ENCODE measurements at places on chromosomes 13 and 19. TPM values are rescaled to one million over a fixed set of nuclear protein-coding genes. Genes with fewer than 3 reads are reported as not detected.

DNA sequence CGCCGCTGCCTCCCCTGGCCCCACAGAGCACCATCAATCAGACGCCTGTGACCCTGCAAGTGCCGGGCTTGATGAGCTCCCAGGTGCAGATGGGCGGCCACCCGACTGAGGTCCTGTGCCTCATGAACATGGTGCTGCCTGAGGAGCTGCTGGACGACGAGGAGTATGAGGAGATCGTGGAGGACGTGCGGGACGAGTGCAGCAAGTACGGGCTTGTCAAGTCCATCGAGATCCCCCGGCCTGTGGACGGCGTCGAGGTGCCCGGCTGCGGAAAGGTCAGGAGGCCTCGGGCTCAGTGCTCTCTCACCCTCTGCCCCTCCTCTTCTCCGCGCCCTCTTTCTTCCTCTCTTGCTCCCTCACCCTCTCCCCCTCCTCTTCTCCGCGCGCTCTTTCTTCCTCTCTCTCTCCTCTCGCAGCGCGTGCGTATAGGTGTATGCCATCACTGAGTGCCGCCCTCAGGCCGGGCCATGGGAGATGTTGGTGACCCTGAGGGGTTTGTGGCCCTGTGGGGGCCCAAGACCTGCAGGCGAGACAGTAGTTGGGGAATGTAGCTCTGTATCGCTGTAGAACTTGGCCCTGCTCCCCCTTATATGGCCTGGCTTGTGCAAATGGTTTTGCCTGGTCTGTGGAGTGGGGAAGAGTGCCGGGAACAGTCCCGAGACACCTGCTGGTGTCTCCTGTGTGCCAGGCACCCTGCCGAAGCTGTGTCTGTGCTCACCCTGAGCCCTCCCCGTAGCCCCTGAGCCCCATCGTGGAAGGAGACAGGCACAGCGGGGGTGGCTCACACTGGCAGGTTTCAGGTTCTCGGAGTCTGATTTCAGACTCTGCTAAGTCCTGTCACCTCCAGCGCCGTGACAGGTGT, 5.4 kb upstream of the EPN1 start:
- DNase-seq, result no peak

GRCh38 chr19:48881741-48882657, 9.8 kb downstream of the PPP1R15A start:
- no peak for DNase-seq

DNA sequence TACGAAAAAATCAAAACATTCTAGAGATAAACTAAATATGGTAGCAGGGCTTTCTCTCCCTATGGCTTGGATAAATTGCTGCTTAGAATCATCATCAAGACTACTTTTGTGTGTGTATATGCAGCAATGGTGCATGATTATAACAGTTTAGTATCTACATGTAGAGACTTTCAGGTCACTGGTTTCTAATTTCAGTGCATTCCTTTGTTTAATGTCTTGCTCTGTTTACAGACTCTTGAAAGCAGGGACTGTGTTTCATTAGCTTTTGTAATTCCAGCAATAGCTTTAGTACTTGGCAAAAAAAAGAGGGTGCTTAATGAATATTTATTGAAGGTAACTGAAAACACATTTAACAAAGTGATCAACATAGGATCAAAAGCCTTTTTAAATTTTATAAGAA, 420.7 kb downstream of the PCDH9 start:
- no peak for DNase-seq

GRCh38 chr19:55319785-55320184, 5.4 kb downstream of the TMEM150B start:
- DNase-seq, result no peak

GRCh38 chr19:48319647-48320541, 5.5 kb upstream of the EMP3 start:
- no peak for DNase-seq

DNA sequence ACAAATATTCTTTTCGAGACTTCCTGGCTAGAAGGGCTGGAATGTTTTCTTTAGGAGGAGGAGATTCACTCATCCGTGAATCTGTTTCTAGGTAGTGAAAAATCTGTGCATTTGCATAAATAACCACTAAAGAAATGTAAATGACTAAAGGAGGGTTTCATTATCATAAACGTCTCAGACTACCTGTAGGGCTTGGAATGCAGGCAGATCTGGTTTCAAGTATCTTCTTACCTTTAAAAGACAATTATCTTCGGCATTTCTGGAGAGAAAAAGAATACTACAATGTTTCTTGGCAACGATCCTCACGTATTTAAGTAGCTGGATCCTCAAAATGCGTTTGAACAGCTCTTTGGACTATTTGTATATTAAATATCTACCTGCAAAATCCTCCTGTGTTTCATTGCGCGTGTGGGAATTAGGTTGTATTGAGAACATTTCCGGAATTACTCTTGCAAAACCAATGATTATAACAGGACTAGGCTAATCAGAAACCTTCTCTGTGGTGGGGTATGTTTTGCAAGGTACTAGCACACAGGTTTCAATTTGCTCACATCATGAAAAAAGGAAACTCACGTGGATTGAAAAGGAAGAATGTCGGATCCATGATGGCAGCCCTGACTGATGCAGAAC, 291.1 kb upstream of the ARGLU1 start:
- no peak for DNase-seq

- DNase-seq, result no peak
Observed at GRCh38 chr13:91470084-91470621, 71.7 kb downstream of the GPC5 start.

DNA sequence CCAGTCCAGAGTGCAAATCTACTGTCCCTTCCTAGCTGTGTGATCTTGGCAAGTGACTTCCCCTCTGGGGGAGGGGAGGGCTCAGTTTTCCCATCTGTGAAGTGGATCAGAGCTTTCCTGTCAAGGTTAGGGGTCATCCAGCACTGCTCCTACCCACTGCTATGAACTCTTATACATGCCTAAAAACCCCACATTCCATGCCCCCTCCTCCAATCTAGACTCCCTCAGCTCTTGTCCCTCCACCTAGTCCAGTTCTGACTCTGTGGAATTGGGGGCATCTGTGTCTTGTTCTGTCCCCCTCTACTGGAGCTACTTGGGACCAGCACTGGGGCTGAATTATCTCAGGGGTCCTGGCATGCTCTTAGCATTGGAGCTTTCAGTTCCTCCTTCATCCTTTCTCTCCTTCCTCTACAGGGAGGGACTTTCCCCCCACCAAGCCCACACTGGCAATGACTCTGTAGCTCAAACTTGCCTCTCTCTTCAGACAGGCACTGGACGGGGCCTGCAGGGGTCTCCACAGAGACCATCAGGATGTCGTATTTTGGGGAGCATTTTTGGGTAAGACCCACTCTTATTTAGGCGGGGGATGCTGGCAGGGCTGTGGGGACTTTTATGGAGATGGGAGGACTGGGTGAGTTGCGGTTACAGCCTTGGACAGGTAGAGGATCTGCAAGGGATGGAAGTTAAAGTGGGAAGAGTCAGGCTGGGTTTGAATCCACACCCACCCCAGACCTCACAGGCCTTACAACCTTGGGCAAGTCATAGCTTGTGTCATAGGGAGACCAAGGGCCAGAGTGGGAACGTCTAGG, 3.6 kb downstream of the FCHO1 start:
- DNase-seq, result peak; percentile 87

- no peak for DNase-seq
Observed at GRCh38 chr19:34254046-34254697, at the start of gene GARRE1. GARRE1 (plus strand) TSS chr19:34254554; CDS start chr19:34300474, 45,920 bp downstream.

GRCh38 chr13:60788156-60788829, 391.3 kb downstream of the TDRD3 start:
- no peak for DNase-seq

DNA sequence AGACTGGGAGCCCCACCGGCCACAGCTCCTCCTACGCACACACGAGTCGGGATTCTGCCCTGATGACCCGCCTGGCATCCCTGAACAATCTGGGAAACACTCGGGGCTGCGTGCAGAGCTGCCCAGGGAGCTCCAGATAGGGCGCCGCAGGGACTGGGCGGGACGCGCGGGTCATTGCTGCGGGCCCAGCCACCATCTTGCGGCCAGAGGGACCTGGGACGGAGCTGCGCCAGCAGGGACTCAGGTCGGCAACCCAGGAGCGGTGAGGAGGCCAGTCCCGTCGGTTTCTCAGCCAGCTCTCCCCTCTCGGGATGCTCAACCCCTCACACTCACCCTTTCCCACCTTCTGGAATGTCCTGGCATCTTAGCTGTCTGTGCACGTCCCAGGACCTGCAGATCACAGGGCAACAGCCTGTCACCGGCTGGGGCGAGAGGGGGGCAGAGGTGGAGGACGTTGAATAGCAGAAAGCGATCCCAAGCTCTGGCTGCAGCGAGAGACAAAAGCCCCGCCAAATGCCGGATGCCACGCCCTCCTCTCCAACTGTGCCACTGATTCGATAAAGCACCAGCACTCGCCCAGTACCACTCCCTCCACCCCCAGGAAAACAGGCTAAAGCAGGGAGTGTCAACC, 20.4 kb upstream of the ZNF91 start:
- no peak for DNase-seq

DNA sequence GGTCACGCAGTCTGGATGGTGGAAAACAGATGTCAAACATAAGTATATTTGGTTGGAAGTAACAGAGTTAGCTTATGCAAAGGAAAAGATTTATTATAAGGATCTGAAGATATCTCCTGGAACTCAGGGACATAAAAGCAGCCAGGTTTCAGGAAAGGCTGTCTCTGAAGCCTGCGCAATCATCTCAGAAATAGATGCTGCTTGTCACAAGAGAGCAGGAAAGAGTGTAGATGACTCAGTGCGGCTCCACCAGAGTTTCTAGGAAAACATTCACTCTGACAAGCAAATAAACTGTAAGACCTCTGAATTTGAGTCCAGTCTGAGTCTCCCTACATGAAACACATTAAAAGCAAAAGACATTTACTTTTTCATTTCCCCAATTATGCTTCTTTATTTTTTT, 220.4 kb upstream of the HTR2A start:
- DNase-seq, result no peak

- no peak for DNase-seq
Observed at GRCh38 chr13:113489171-113489548, 1.4 kb downstream of the DCUN1D2 start.

DNA sequence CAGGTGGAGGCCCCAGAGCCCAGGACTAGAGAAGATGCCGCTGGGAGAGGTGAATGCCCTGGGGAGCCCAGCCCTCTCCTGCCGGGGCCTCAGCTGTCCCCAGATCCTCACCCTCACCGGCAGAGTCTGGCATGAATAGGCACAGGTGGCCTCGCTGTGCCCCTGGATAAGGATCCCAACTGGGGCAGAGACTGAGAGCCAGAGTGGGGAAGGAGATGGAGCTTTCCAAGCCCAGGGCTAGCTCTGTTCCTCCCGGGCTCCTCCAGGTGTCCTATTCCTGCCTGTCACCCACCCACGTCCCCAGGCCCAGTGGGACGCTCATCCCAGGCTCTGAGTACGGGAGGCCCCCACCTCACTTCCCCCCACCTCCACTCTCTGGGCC, 16.5 kb downstream of the PRR36 start:
- DNase-seq, result no peak

GRCh38 chr13:30113983-30114570, 193.3 kb downstream of the KATNAL1 start:
- no peak for DNase-seq

DNA sequence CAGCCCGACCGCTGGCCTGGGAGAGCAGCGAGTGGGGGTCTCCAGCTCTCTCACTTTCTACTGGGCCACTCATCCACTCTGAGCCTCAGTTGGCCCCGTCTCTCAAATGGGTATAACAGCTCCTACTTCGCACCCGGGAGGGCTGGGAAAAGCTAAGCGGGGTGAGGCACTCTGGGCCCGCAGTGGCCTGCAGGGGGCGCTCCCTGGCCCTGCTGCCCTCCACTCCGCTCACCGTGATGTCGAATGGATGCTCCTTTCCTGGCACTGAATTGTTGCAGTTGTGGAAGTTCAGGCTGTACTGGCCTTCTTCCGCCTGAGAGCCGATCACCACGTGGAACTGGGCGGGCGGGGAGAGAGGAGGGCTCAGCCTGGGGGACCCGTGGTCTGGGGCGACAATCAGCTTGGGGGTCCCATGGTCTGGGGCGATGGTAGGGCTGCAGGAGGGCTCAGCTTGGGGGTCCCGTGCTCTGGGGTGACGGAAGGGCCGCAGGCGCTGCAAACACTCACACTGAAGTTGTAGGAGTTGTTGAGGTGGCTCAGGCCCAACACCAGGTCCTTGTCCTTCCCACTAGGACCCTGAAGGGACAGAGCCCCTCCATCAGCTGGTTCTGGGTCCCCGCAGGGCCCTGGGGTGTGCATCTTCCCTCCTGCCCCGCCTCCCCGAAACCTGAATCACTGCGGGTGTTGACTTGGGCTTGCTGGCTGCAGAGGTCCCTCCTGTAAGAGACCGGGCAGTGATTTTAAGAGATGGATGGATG, 3.9 kb downstream of the GPR108 start:
- DNase-seq, result no peak

DNA sequence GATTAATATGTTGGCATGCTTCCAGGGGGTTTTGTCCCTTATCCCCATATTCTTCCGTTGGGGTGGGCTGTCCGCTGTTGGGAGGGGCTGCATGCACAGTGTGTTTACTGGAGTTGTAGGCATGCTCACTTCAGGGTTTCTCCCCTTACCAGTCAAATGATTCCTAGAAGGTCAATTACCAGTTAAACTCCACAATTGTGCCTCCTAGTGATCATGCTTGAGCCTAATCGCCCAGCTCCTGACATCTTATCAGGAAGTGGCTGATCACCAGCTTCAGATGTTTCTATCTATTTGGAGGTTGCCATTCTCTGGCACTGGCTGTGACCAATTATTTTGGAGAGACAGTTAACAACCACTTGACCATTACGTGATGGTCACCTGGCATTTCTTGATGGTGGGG, 1090.0 kb downstream of the SLITRK5 start:
- no peak for DNase-seq

GRCh38 chr13:73622381-73622780, 511.8 kb downstream of the KLF12 start:
- DNase-seq, result no peak

- DNase-seq, result no peak
Observed at GRCh38 chr19:6720369-6721137, at the start of gene C3. C3 (minus strand) TSS chr19:6720650; CDS start chr19:6720589, 61 bp downstream.

DNA sequence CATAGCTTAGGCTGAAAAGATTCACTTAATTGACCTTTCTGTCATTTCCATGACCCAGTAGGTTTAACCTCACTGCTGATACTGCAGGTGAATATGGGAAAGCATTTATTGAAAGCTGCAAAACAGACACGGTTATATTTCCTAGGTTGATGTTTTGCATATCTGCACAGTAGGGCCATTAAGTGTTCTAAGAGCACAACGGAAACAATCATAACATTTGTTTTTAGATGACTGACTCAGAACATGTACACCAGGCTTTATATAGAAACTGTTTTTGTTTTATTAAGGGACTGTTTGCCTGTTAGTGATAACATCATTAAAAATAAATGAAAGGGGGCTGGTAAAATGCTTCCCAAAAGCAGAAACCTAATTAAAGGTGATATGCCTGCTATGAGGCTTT, 367.8 kb downstream of the DACH1 start:
- DNase-seq, result no peak

DNA sequence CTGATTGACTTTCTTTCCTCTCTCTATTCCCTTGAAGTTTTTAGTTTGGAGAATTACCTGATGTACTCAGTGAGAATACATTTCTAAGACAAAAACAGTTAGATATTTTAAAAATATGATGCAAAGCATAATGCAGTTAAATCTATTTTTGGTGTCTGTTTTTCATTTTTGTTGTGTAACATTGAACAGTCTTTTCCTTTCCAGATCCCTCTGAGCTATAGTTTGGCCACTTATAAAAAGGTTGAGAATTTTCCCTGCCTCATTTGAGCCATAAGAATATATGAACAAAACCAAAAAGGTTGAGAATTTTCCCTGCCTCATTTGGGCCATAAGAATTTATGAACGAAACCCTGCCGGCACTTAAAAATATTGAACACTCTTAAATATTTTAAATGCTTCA, 57.0 kb upstream of the IPO5 start:
- no peak for DNase-seq

The OR7A5 gene
- not detected for total RNA-seq

The SH2D3A gene
- 20.6 TPM for total RNA-seq

The ATP1A3 gene
- 0.72 TPM for total RNA-seq

The ATP12A gene
- total RNA-seq, result not detected

The KIR3DL2 gene
- not detected for total RNA-seq

The OSCAR gene
- total RNA-seq, result 0.13 TPM
